ENCODE measurements at places on chromosomes 4 and X.

DNA sequence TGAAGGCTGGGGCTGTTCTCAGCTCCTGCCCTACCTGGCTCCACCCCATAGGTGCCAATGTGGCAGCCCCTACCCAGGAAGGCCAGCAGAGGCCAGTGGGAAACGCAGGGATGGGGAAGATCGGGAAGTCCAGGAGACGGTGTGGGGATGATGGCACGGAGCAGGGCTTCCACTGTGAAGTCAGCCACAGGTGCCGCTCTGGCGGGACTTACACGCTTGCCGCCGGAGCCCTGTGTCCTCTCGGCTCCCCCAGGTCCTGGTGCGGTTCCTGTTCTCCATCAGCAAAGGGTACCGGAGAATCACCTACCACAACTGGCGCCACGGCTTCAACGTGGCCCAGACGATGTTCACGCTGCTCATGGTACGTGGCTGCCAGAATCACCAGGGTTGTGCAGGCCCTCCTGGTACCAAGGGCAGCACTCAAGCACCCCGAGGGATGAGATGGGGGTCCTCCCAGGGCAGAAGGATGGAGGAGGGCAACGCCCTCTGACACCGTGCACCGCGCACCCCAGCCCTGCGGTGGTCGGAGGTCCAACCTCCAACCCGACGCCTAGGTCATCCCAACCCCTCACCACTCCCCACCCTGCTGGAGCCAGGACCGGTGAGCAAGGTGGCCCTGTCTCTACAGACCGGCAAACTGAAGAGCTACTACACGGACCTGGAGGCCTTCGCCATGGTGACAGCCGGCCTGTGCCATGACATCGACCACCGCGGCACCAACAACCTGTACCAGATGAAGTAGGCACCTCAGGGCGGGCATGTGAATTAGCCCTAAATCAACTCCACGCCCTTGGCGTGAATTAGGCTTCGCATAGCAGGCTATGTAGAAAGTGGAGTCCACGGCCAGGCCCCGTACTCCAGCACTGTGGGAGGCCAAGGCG lies 12.0 kb downstream of the ATP5ME start:
- DNase-seq, result no peak

- DNase-seq, result no peak
These were observed 38.2 kb upstream of the MYOZ2 start for GRCh38 chr4:119097282-119097900.

DNA sequence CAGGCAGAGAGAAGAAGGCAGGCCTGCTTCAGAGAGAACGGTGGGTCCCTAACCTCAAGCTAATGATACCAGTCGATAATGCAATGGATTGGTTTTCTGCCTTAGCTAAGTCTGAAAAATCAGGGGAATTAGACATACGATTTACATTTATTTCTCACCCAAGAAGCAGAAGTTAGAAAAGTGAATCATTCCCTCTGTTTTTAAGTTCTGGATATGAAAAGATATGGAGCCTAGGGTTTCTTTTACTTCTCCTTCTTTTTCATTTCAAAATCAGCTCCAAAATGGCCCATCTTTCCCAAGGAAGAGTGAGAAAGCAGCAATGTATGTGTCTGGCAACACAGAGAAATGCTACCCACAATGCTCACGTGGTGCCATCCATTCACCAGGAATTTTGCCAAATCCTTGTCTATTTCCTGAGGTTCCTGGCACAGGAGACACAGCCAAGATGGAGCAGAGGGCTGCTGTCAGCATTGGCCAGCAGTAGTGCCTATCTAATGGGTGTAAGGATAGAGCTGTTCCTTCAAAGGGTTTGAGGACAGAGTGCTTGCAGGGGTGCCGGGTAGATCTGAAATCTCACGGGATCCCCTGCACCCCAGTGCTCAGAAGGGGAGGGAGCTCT lies 231.5 kb downstream of the MAML3 start:
- DNase-seq, result no peak

DNA sequence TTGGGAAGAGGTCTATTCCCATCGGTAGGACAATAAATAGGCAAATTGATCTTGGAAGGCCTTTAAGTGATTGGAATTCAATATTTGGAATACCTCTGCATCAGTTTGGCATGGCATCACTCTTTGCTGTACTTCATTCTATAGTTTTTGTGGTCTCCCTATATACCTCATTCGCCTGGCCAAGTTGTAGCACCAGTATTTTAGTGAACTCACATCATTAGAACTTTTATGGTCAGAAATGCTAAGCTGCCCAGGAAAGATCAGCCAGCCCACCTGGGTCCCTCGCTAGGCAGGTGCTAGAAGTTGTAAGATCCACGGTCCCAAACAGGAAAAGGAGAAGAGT lies 40.3 kb downstream of the ZCCHC13 start:
- no peak for DNase-seq

- DNase-seq, result no peak
These were observed 1.9 kb upstream of the FRYL start for GRCh38 chr4:48781968-48782367.

DNA sequence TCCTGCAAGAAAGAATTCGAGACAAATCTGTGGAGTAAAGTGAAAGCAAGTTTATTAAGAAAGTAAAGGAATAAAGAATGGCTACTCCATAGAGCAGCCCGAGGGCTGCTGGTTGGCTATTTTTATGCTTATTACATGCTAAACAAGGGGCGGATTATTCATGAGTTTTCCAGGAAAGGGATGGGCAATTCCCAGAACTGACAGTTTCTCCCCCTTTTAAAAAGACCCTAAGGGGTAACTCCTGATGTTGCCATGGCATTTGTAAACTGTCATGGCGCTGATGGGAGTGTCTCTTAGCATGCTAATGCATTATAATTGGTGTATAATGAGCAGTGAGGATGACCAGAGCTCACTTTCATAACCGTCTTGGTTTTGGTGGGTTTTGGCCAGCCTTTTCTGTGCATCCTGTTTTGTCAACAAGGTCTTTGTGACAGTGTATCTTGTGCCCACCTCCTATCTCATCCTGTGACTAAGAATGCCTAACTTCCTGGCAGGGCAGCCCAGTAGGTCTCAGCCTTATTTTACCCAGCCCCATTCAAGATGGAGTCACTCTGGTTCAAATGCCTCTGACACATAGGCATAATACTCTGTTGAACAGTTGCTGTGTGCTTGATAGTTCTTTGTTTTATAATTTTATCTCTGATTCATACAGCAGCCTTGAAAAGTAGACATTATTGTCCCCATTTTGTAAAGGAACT lies 25.8 kb downstream of the GAB1 start:
- no peak for DNase-seq

GRCh38 chr4:122759639-122760310 lies 27.3 kb downstream of the BBS12 start:
- DNase-seq, result no peak

Measured in Calu3 (cell line).